ENCODE measurements at places on chromosomes 1 and 21.

- DNase-seq: peak; percentile 52
Measured at GRCh38 chr1:59976194-59977074, 49.9 kb upstream of the CYP2J2 start.

DNA sequence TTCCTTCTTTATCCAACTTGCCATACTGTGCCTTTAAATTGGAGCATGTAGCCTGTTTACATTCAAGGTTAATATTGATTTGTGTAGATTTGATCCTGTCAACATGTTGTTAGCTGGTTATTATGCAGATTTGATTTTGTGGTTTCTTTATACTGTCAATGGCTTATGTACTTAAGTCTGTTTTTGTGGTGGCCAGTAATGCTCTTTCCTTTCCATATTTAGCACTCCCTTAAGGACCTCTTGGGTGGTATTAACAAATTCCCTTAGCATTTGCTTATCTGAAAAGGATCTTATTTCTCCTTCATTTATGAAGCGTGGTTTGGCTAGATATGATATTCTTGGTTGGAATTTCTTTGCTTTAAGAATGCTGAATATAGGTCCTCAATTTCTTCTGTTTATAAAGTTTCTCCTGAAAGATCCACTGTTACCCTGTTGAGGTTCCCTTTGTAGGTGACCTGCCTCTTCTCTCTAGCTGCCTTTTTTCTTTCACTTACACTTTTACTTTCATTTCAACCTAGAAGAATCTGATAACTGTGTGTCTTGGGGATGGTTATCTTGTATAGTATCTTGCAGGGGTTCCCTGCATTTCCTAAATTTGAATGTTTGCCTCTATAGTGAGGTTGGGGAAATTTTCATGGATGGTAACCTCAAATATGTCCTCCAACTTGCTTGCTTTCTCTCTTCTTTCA lies 86.9 kb upstream of the NEGR1 start:
- DNase-seq: no peak

GRCh38 chr21:42478504-42478903 lies 17.5 kb downstream of the RSPH1 start:
- no peak for DNase-seq

- no peak for DNase-seq
Measured at GRCh38 chr1:159591981-159592380, 4.4 kb downstream of the APCS start.

GRCh38 chr21:32957545-32957944 lies 68.2 kb upstream of the OLIG2 start:
- no peak for DNase-seq

DNA sequence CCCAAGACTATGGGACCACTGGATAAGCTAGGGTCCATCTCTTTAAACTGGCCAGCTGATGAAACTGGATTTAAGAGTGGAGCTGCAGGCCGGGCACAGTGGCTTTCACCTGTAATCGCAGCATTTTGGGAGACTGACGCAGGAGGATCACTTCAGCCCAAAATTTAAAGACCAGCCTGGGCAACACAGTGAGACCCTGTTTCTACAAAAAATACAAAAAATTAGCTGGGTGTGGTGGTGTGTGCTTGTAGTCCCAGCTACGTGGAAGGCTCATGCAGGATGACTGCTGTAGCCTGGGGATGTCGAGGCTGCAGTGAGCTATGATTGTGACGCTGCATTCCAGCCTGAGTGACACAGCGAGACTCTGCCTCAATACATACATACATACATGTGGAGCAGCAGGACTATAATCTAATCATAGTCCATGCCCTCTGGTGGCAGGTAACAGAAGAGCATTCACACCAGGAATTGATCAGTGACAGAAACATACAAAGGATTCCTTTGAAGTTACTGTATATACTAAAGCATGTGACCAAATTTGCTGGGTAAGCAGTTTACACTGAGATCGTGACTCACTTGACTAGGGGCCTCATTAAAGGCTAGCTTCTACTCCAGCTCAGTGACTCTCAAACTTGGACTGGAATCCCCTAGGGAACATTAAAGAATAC lies 101.5 kb upstream of the SLFNL1 start:
- peak; percentile 74 for DNase-seq

GRCh38 chr1:221188458-221188857 lies 309.2 kb downstream of the HLX start:
- no peak for DNase-seq

DNA sequence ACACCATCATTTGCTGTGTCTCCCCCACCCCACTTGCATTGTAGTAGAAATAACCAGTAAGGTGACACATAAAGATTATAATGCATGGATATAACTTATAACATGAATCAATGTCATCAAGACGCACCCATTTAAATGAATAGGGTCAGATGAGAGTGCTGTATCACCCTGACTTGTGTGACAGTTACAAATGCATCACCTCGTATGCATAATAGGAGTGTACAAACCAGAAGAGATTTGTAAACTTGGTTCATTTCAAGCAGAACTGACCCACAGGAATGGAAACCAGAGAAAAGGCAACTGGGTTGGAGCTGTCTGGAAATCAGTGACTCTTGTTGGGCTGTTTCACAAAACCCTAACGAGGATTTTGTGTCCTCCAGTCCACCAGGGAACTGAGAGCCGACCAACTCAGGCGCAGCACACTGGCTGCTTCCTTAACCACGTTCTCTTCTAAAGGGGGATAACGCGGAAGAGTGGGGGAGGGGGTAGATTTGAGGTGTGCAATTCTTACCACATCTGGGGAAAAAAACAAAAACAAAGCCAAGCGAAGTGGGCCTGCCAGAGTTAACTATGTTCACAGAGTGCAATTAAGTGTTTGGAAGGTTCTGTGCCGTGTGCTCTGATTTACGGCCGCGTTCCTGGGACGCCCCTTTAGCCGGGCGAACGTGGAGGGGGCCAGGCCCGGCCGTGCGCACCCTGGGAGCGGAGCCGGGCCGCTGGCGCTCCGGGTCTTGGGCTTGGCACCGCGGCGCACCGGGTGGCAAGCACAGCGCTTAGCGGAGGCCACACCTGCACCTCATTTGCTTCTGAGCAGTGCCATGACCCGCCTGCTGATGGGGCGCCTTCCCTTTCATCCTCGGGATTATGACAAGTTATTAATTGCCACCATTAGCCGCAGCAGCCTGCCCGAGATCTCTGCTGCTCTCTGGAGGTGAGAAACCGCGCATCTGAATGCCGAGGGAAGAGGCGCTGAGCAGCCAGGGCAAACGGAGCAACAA lies 248.8 kb upstream of the FOXD3 start:
- no peak for DNase-seq

DNA sequence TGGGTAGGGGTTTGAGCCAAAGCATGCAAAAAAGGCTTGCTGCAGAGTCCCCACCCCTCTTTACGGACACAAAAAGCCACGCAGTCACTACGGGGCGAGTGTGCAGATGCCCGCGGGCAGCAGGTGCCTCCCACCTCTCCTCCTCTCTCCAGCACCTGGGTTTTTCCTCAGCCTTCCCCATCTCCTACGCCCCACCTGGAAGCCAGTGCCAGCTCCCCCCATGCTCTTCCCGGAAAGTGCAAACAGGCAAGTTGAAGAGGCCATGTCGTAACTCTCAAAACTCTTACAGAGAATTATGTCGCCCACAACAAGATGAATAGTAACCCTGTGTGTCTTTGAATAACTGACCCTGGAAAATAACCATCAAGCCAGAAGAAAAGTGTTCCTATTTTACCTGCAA lies 82.5 kb downstream of the PDE9A start:
- no peak for DNase-seq

GRCh38 chr1:197961449-197961848 lies 44.3 kb downstream of the LHX9 start:
- no peak for DNase-seq

DNA sequence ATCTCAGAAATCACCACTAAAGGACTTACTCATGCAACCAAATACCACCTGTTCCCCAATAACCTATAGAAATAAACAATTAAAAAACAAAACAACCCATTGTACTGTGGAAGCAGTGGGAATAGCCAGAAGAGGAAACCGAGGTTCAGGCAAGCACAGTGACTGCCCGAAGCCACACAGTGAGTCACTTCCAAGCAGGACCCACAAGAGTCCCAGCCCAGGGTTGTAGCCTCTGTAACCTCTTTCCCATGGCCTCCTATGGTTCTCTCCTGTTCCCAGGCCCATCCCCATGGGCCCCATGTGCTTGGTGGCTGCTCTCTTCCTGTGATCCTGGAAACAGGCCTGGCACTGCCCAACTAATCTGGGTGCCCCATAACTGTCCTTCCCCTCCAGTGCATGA lies 29.0 kb upstream of the HTR1D start:
- peak; percentile 68 for DNase-seq

DNA sequence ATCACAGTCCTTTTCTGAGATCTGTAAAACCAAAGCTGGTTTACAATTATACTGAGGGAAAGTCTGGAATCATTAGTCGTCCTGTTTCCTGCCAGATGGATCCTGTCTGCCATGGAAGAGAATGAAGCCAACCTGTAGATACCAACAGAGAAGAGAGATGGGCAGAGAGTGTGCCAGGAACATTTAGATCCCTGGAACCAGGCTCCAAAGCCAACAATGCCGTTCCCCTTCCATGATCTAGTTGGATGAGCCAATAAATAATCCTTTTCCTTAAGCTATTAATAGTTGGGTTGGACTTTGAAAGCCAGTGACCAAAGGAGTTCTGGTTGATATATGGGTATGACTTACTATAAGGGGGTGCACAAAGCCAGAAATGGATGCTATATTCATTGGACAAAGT lies 15.0 kb downstream of the CAPN8 start:
- no peak for DNase-seq

DNA sequence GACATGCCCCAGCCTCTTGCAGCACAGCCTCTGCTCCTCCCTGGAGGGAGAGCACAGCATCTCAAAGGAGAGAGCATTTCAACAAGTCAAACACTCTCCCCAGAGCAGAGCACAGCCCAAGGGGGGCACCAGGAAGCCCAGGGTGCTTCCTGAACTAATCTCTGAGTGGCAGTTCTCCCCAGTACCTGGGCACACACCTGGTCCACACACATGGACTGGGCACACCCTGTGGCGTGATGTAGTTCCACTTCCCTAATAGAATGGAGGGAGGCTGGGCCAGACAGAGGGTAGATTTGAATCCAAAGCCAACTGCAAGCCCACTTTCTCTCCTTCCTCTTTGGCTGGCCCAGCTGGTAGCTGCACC lies 55.5 kb downstream of the CD46 start:
- no peak for DNase-seq

DNA sequence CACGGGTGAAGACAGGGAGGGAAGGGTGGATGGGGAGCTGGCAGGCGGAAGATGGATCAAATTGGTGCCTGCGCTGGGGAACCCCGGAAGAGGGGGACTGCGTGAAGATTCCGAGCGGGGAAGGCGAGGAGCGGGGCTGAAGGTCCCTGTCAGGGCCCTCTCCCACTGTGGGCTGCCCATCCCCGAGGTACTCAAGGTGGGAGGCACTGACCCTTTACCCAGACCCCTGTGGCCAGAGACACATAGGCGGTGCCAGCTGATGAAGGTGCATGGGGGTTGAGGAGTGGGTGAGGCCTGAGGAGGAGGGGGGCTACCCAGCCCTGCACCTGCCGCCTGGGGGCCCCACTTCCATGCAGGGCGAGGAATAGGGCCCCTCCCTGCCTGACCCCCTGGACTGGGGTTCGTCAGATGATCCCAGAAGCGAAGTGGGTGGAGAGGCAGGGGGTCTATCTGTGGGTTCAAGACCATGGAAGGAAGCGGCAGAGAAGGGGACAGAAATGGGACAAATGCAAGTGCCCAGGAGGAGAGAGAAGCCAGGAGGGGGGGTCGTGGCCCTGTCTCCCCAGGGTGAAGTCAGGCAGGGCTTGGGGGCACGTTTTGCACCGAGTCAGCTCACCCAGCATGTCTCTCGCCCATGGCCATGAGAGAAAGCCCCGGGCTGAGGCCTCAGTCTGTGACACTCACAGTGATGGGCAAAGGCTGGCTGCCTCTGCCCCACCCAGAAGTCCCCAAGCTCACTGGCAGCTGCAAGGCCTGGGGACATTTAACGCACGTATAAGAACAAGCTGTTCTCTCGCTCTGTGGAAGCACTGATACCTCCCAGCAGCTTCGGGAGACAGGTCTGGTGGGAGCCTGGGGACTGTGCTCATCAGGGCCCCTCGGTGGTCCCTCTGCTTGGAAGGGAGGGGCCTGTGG lies 7.0 kb upstream of the MMEL1 start:
- no peak for DNase-seq

DNA sequence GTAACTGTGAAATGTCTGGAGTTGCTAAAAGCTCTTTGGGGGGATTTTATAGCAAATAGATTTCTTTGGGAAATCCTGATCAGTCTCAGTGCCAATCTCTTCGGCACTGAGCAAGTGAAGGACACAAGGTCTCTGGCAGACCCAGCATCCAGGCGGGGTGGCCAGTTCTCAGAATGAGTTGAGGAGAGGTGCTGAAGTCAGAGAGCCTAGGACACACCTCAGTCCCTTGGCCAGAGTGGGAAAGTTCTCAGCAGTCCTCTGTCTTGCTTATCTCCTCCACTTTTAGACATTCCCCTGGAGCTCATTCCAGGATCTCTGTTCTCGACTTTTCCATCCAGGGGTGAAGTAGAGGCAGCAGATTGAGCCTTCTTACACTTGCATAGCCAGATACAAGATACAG lies 6.7 kb downstream of the HLX start:
- no peak for DNase-seq

DNA sequence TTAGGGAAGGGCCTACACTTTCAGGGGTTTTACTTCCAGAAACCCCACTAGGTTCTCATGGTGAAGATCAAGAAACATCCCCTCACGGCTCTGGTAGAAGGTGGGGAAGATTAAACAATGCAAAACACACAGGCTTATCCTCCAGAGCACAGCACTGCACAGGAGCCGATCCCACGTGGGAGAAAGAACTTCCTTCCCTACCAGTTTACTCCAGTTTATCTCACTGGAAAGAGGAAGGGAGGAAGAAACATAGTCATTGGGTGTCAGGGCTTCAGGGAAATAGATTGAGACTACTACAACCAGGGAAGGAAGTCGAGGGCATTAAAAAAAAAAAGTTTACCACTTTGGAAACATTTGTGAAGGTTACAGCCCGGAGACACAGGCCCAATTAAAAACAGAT lies 164.4 kb downstream of the NTPCR start:
- no peak for DNase-seq

DNA sequence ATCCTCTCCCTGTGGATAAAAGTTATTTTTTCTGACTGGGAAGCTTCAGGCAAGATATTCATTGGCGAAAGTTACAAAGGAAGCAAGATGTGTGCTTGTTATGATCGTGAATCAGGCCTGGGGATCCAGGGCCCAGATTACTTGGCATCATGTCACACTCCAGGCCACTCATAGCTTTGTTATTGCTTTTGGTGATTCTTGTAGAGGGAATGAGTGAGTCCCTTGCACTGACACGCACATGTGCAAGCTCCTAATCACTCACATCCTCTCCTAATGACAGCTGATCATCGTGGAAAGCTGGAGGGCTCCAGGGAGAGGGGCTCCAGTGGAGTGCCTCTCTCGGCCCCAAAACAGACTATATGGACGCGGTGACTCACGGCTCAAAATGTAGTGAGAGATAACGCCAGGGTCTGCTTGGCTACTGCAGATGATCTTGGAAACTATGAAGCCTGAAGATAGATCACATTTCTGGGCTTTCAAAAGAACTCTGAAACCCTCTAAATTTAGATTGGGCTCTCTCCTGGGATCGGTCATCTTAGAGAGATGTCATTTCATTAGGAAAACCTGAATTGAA lies 481.1 kb upstream of the USP24 start:
- DNase-seq: no peak

Data from dermis microvascular lymphatic vessel endothelial cell (primary cell).